Caco-2 (cell line): ENCODE measurements at places on chromosomes 13 and 19. TPM values are rescaled to one million over a fixed set of nuclear protein-coding genes. Genes with fewer than 3 reads are reported as not detected.

DNA sequence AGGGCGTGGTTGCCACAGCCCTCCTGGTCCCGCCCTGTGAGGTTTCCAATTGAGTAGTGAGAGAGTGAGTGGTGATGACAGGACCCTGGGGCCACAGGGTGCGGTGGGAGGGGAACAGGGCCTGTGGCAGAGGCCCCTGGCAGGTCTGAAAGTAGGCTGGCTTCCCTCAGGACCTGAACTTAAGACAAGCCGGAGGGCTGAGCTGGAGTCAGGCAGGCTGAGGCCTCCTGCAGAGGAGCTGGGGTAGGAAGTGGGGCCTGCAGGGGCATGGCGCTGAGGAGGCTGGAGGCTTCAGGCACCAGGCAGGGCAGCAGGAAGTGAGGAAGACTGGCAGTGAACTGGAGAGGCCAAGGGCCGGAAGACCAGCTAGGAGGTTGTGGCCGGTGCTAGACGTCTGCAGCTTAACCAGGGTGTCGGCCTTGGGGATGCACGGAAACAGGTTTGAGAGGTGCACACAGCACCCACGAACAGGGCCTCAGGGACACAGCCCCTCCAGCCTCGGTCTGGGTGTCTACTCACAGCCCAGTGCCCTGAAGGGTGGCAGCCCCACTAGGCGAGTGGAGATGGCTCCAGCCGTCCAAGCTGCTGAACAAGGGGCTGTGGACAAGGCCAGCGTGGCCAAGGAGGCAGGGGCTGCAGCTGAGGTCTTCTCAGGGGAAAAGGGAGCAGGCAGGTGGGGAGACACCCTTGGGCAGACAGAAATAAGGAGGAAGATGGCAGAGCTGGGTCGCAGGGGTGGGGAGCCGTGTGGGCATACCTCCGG is 17.8 kb downstream of the POP4 start:
- no peak overlapping the region for H3K27ac ChIP-seq

DNA sequence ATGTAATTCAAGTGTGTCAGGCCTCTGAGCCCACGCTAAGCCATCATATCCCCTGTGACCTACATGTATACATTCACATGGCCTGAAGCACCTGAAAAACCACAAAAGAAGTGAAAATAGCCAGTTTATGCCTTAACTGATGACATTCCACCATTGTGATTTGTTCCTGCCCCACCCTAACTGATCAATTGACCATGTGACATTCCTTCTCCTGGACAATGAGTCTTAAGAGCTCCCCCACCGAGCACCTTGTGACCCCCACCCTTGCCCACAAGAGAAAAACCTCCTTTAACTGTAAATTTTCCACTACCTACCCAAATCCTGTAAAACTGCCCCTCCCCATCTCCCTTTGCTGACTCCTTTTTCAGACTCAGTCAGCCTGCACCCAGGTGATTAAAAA is 52.1 kb upstream of the ARHGEF7 start:
- no peak for DNase-seq
- H3K4me3 ChIP-seq = no peak overlapping the region
- H3K27me3 ChIP-seq = no peaks in the 10 kb centered on the region
- H3K4me1 ChIP-seq = no peaks in the 10 kb centered on the region

Gene NUMBL
- total RNA-seq = 21.1 and 22.0 TPM in 2 replicates

Gene ZNF552
- total RNA-seq = 38.6 and 48.2 TPM in 2 replicates

GRCh38 chr13:79837741-79838450 is 356.9 kb downstream of the NDFIP2 start:
- peaks cover 18% of the 10 kb centered on the region for H3K4me1 ChIP-seq
- H3K4me3 ChIP-seq = no peak overlapping the region
- no peaks in the 10 kb centered on the region for H3K36me3 ChIP-seq
- DNase-seq = no peak
- peak overlapping the region; percentile 79 for H3K27ac ChIP-seq
- H3K27me3 ChIP-seq = no peaks in the 10 kb centered on the region

Gene C19orf38
- total RNA-seq = 0.61 and 1.1 TPM in 2 replicates

DNA sequence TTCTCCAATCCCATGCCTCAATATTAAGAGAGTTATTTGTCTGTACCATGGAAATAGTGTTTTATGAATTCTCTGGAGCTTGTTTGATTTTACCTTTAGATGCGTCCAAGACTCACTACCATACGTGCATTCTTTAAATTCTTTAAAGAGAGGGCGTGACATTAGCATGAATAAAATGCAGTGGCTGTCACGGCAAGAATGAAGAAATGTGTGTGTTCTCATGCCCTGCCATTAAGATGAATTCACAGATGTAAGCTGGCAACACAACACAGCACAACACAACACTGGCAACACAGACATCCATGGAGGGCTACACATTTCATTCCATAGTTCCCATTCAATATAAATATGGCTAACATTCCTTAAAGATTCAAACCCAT is 213.4 kb downstream of the ENOX1 start:
- H3K27ac ChIP-seq = peak overlapping the region; percentile 87
- H3K4me3 ChIP-seq = no peak overlapping the region
- DNase-seq = peak; percentile 65
- H3K36me3 ChIP-seq = no peaks in the 10 kb centered on the region
- no peaks in the 10 kb centered on the region for H3K27me3 ChIP-seq
- H3K4me1 ChIP-seq = peaks cover 61% of the 10 kb centered on the region

Gene ZNF101
- total RNA-seq = 11.8 and 12.5 TPM in 2 replicates

GRCh38 chr13:37476874-37477273 is 121.7 kb downstream of the POSTN start:
- H3K27ac ChIP-seq = no peak overlapping the region
- H3K4me1 ChIP-seq = no peaks in the 10 kb centered on the region; the same call in 1 of the 2 replicates
- H3K4me3 ChIP-seq = no peak overlapping the region
- no peaks in the 10 kb centered on the region for H3K36me3 ChIP-seq
- H3K27me3 ChIP-seq = no peaks in the 10 kb centered on the region

Gene TMEM272
- total RNA-seq = 0.14 and 0.23 TPM in 2 replicates

DNA sequence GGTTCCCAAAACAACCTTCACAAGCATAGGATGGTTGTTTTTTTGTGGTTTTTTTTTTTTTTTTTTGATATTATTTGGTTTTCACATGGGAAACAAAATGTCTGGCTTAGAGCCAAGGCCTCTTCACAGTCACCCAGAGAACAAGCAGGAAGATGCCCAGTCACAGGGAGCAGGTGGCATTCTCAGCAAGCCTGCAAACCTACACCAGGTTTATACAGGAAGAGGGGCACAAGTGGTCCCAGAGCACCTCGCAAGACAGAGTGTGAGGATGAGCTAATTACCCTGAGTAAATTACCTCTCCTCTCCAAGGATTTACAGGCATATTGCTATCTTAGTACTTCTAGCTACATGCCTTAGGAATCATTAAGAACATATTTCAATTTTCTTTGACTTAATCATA is 1375.6 kb downstream of the EFNB2 start:
- no peaks in the 10 kb centered on the region for H3K27me3 ChIP-seq
- H3K4me1 ChIP-seq = no peaks in the 10 kb centered on the region
- H3K36me3 ChIP-seq = no peaks in the 10 kb centered on the region
- no peak overlapping the region for H3K4me3 ChIP-seq
- H3K27ac ChIP-seq = no peak overlapping the region
- no peak for DNase-seq

DNA sequence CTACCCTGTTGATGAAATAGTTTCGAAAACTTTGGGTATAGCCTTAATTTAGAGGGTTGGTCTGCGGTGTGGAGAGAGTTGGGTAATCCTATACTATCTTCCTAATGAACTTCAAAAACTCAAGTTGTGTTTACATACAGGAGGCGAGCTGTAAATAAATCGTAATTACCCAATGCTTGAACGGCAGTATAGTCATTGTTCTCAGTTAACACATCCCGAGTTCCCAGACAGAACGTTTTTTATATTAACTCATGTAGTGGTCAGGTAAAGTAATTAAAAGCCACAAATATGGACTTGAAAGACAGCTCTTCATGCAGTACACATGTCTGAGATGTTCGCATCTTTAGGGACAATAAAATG is 1.5 kb downstream of the PDS5B start:
- no peaks in the 10 kb centered on the region for H3K36me3 ChIP-seq
- peak overlapping the region; percentile 97 for H3K4me3 ChIP-seq
- no peaks in the 10 kb centered on the region for H3K4me1 ChIP-seq

DNA sequence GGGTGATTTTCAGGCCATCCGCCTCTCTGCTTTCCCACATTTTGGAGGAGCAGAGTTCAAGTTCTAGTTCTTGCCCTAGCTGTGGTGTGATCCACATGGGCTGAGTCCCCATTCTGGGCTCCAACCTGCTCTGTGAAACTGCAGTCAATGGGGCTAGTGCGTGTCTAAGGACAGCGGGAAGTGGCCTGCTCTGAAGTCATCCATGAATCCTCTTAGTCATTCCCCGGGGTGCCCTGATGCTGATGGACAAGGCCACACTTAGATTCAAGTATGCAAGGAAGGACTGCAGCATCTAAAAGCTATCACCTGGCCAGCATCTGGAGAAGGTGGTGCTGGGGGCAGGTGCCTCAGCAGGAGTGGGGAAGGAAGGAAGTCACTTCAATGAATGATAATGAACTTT is 94.6 kb downstream of the TSHZ3 start:
- H3K4me1 ChIP-seq = no peaks in the 10 kb centered on the region
- no peak overlapping the region for H3K27ac ChIP-seq

Gene BST2
- 94.3 and 98.4 TPM in 2 replicates for total RNA-seq

Gene FCGBP
- 0.16 and 0.26 TPM in 2 replicates for total RNA-seq

DNA sequence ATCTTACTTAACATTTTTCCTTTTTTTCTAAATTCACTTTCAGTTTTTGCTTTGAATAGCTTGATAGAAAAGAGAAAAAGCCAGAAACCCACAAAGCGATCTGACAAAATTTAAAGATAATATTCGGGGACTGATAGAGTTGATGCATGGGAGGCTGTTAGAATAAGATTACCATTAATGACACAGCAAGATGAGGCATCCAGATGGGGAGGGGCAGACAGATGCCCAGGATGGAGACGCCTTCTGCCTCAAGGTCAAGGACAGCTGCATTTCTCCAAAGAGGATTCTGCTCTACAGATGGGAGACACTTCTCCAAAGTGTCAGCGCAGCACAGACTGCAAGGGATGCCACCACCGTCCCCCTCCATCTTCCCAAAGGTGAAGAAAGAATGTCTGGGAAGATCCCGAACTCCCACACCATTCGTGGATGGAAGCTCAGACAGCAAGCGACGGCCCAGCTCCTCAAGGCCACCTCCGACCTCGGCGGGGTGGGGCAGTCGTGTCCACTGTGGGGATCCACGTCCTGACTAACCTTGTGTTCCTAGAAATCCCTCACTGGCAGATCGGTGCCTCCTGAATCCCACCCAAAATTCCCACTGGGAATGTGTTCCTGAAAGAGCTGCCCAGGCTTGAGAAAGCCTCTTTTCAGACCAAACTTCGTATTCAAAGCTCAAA is 32.9 kb downstream of the NAXD start:
- DNase-seq = no peak
- H3K4me1 ChIP-seq = no peaks in the 10 kb centered on the region
- peaks cover 3% of the 10 kb centered on the region for H3K36me3 ChIP-seq

Gene LAIR1
- total RNA-seq = not detected in 2 replicates

DNA sequence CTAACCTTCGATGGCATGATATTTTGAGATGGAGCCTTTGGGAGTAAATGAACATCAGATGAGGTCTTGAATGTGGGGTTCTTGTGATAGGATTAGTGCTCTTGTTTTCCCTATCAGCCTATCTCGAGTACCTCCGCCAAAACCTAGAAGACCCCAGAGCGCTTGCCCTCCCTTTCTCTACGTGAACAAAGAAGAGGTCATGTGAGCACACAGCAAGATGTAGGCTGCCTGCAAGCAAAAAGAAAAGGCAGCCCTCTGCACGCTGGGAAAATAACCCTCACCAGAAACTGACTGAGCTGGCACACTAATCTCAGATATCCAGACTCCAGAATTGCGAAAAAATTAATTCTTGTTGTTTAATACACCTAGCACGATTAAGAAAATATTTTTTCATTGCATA is 799.8 kb upstream of the SLC10A2 start:
- H3K27me3 ChIP-seq = no peaks in the 10 kb centered on the region
- DNase-seq = no peak
- H3K36me3 ChIP-seq = no peaks in the 10 kb centered on the region
- H3K4me3 ChIP-seq = no peak overlapping the region
- H3K27ac ChIP-seq = no peak overlapping the region

- DNase-seq = peak; percentile 98
- peaks cover 11% of the 10 kb centered on the region for H3K4me1 ChIP-seq
- peak overlapping the region; percentile 74 for H3K27ac ChIP-seq
Observed at GRCh38 chr19:45506246-45506988, 862 bp upstream of the VASP start.

Gene CFD
- total RNA-seq = 4.4 and 6.1 TPM in 2 replicates

DNA sequence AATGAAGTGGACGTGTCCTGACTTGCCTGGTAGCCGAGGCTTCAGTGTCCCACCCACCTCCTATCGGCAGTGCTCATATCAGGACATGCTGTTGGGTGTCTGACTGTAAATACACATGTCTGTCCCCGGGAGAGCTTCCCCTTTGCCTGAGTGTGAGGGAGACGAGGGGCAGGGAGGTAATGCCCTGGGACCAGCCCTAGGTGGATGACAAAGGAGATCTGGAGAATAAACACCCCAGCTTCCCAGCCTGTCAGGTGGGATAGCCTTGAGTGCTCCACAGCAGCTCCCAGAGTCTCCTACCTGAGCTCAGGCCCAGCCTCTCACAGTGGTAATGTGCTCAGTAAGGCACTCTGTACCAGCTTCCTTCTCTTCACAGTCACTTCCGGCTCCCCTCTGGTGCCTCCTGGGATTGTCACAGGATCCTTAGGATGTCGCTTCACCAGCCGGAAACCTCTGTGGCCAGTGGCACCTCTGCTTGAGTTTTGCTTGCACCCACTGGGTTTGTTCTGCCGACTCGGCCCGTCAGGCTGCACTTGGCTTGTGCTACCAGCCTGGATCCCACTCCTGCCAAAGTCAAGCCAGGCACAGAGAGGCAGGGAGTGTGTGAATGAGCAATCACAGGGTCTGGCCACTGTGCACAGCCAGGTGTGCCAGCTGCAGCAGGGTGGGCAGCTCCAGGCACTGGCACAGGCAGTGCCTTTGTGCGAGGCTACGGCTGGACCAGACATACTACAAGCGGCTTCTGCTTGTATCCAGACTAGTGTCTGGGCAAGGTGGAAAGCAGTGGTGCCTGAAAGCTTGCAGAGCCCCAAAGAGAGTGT is 54.4 kb upstream of the RGCC start:
- H3K27me3 ChIP-seq = no peaks in the 10 kb centered on the region
- peak; percentile 43 for DNase-seq
- no peak overlapping the region for H3K4me3 ChIP-seq
- no peaks in the 10 kb centered on the region for H3K36me3 ChIP-seq
- H3K4me1 ChIP-seq = no peaks in the 10 kb centered on the region

DNA sequence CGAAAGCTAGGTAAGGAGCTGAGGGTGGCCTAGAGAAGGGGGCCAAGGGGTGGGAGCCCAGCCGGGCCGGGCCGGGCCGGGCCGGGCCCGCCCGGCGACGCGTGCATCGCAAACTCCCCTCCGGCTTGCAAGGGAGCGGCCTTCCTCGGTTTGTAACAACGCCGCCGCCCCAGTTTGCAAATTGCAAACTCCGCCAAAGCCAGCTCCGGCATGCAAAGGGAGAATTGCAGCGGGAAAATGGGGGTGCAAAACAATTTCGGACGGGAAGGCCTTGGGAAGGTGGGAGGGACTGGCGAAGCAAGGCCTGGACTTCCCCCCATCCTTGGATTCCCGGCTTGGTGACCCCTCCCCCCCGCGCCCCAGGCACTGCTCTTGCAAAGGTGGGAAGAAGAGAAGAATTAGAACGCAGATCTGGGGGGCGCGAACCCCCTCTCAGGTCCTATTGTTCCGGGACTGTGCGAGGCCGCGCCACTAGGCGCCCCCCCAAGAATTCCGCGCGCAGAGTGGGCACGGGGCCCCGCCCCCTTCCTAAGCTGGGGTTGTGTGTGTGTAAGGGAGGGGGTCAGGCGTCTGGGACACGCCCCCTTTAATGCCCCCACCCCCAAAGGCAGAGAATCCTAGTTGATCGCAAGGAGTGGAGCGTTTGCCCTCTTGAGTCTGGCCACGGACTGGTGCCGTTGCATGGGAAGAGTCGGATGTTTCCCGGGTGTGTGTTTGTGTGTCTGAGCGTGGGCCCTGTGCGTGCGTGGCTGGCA is 926 bp downstream of the PRR12 start:
- H3K4me3 ChIP-seq = peak overlapping the region; percentile 99
- peaks cover 1% of the 10 kb centered on the region for H3K36me3 ChIP-seq
- DNase-seq = peak; percentile 57
- no peaks in the 10 kb centered on the region for H3K27me3 ChIP-seq
- peaks cover 10% of the 10 kb centered on the region for H3K4me1 ChIP-seq

Gene SCAF1
- total RNA-seq = 83.4 and 89.5 TPM in 2 replicates
